GM10248 (cell line): ENCODE measurements at places on chromosomes 4 and X.
A peak's percentile ranks its signal among the peaks of the same experiment; 100 is the strongest.

- DNase-seq: no peak
Observed at GRCh38 chr4:19958848-19959247, 292.9 kb upstream of the SLIT2 start.

- DNase-seq: no peak
Observed at GRCh38 chr4:10084651-10085358, 31.8 kb downstream of the WDR1 start.

GRCh38 chr4:38080061-38080974 lies 120.1 kb downstream of the PTTG2 start:
- DNase-seq: no peak

GRCh38 chr4:2413821-2414610 lies 4.4 kb downstream of the ZFYVE28 start:
- no peak for DNase-seq

DNA sequence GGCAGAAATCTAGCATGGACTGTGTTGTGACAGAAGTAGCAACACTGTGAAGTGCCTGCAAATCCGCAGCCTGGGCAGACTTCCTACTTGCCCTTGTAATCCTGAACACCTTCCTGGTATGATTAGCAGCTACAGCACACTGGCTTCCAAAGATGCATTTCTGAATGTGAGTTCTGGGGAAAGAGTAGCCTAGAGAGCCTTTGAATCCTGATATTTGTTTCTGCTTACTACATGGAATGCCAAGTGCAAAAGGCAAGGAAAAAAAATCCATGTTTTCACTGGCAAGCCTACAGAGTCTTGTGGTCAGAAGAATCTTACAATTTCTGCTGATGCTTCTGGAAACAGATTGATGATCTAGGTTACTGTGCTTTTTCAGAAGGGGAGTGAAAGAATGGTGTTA lies 223.7 kb downstream of the COL25A1 start:
- no peak for DNase-seq

GRCh38 chr4:2796849-2797544 lies 4.1 kb downstream of the SH3BP2 start:
- DNase-seq: no peak

DNA sequence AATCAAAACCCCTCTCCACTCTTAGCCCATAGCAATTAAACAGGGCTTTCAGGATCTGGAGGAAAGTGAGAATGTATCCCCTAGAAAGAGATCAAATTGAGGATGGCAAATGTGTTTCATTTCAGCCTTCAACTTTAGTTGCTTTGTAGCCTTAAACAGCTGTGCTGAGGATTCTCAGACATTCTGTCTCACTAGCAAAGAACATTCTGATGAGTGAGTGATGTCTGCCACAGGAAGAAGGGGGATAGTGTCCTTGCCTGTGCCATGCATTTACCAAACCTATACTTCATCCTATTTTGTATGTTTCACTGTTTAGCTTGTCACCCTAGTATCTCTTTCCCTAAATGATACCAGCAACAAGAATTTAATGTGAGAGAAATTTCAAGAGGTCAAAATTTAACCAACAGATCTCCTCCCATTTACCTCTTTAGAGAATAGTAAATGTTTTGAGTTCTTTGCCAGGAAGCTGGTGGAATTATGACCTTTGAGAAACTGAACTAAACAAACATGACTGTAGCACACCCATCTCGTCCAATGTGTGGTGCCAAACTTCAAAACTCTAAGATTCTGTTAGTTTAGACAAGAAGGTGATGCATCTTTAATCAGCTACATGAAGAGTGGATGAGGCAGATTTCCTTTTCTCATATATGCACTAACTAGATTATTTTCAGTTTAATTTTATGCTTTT lies 165.6 kb downstream of the PALLD start:
- DNase-seq: no peak

GRCh38 chrX:72305286-72306084 lies at the start of gene CITED1:
TSS of gene CITED1 (minus strand) at chrX:72305914. CDS start at chrX:72302869, 3,045 bp downstream.
- DNase-seq: no peak

- DNase-seq: no peak
Observed at GRCh38 chrX:71458866-71459265, 74.0 kb upstream of the OGT start.

DNA sequence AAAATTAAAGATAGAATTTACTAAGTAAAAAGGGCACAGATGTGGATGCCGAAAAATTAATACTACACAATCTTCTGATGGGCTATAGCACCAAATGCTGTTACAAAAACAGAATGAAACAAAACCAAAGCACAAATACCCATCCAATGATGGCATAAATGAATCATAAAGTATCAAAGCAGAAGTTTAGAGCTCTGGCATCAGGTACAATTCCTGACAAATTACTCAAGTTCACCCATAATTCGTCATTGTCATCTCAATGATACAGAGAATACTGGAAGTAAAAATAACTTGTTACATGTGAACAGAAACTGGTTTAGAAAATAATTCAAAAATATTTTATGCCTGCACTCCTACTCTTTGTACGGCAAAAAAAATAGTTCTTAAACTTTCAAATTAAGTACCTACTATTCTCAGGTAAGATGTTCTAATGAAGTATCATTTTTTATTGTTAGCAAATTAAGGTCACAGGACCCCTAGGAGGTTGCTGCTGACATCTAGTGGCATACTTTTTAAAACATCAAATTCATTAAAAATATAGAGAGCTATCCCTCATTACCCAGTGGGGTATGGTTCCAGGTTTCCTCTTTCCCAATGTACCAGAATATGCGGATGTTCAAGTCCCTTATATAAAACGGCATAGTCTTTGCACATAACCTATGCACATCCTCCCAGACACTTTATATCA lies 126.1 kb downstream of the INPP4B start:
- DNase-seq: peak; percentile 15
